SK-N-SH (cell line): ENCODE measurements at places on chromosomes 16 and 17.

DNA sequence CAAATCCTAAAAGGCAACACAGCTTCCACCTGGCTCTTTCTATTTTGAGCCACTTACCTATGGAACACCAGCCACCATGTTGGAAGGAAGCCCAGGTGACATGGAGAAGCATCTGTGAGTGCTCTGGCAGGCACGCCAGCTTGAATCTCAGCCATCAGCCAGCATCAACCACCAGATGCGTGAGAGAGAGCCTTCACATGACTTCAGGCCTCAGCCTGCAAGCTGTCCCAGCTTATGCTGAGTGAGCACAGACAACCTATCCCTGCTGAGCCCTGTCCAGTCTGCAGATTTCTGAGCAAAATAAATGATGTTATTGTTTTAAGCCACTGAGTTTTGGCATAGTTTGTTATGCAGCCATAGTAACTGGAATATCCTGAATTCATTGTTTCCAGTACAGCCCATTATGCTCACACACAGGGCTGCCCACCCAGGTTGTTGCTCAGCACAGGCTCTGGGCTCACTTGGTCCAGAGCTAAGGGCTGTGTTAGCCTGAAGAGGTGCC is 35.1 kb downstream of the TMEM238L start:
- no peak for DNase-seq

GRCh38 chr17:39628655-39629493 is 2.1 kb downstream of the PPP1R1B start:
- no peak for DNase-seq

DNA sequence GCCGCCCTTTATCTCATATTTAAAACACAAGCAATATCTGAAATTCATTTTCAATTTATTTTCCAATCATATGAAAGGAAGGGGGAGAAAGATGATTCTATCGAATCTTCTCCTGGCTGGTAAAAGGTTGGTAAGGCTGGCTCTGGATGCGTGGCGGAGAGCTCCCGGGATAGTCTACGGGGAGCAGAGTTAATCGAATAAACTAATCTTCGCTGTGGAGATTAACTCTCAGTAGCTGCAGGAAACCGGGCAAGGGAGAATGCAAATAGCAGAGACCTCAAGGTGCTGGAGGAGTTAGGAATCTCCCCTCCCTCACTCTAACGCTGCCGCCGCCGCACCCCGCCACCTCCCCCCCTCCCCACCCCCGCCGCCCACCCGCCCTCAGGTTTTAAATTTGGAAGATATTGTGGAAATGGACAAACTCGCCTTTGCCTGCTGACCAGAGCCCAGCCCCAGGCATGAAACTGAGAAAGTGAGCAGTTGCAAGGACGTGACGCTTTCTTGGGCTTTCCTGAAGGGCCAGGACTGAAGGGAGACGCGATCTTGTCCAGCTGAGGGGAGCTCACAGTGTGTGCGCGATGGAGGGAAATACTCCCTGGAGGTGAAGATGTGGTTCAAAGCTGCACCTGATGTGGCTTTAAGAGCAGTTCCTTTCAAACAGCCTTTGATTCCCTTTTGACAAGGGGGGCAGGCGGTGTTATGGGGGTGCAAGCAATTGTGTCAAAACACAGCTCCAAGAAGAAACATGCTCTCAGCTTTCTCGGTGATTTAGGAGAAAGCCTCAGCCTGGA is 308.2 kb upstream of the IRX3 start:
- peak; percentile 62 for DNase-seq

GRCh38 chr17:43418441-43419374 is 19.9 kb downstream of the ARL4D start:
- DNase-seq = no peak

- DNase-seq = no peak
Measured at GRCh38 chr16:83674931-83675535, 132.7 kb upstream of the HSBP1 start.

DNA sequence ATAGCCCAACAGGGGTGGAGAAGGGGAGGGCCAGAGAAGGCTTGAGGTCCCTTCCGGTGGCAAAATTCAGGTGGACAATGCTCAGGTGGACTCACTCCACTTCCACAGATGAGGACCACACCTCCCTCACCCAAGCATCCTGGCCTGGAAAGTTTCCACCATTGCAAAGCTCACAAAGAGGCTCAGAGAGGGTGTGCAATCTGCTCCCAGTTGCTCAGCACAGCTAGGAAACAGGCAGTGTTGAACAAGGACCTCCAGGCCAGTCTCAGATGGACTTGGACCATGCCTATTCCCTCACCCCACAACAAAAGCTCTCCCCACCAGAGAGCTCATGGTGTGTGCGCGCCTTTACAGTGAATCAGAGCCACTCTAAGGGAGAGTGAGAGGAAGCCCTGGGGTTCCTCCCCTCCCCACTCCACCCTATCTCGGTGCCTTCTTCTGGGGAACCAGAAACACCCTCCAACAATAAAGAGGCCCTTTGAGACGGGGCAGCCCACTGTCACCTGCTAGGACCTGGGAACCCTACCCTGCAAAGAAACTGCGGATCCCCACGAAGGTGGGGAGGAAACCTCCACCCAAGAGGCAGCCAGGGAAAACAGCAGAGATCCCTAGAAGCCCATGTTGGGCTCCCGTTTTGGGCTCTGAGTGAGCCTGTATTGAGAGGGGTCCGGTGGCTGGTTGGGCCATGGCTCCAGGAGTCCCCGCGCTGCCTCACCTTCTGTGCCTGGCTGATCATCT is 1.6 kb downstream of the FAM83G start:
- no peak for DNase-seq

- DNase-seq = no peak
Measured at GRCh38 chr16:57993897-57994296, 6.6 kb downstream of the ZNF319 start.

DNA sequence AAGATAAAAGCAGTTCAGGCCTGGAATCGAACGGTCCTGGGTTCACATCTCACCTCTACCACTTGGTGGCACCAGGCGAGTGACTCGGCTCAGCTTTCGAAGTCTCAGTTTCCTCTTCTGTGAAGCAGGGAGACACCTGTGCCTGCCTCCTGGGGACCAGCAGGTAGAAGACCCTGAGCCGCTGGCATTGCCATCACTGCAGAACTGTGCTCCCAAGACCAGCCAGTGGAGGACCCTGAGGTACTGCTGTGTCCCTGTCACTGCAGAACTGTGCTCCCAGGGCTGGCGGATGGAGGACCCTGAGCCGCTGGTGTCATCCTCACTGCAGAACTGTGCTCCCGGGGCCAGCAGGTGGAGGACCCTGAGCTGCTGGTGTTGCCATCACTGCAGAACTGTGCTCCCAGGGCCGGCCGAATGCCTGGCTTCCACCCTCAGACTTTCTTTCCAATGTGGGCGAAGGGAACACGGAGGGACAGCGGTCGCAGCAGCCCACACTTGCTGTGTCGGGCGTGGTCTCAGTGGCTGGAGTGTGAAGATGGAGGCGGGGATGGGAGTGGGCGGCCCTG is 8.7 kb upstream of the SLC7A5 start:
- no peak for DNase-seq
